ENCODE measurements at places on chromosomes 5 and 9.

DNA sequence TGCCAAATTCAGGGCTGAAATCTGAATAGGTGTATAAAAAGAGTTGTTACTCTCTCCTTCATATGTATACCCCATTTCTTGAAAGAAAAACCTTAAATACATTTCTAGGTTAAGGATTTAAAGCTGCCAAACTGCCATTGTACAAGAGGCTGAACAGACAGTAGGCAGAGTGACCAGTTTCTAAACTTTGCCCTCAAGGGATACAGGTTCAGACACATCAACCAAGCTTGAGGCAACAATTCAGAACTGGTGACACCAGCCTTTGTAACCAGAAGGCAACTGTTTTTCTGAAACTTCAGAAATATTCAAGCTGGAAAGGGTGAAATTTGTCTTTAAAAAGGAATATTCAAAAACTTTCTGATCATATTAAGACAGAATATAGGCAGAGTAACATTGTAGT lies 47.5 kb downstream of the FAM114A2 start:
- no peak for DNase-seq

DNA sequence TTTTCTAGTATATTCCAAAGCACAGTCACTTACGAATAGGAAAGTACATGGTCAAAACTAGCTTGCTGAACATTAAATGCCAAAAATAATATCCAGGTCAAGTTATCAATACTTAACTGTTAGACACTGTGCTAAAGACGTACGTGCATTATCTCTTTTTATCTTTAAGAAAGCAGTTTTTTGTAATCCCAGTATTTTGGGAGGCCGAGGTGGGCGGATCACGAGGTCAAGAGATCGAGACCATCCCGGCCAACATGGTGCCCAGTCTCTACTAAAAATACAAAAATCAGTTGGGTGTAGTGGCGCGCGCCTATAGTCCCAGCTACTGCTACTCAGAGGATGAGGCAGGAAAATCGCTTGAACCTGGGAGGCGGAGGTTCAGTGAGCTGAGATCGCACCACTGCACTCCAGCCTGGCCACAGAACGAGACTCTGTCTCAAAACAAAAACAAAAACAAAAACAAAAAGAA lies 2.7 kb upstream of the HSPA5 start:
- no peak for DNase-seq

DNA sequence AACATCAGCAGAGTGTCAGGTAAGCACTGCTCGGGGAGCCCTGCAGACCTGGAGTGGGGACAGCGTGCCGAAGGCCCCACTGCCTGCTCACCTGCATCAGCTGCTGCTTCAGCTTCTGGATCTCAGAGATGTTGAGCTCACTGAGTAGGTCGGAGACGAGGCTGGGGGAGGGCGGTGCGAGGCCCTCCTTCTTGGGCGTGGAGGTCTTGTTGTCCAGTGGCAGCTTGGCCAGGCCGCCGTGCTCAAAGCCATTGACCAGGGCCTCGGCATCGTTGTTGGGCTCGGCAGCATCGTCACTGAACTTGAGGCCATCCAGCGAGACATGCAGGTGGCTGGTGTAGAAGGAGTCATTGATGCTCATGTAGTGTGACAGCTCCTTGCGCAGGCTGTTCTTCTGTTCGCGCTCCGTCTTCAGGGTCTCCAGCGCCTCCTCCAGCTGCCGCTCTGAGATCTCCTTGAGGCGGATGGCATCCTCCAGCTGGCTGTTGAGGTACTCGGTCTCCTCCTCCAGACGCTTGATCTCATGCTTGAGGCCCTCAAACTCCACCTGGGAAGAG lies 44.3 kb downstream of the BICD2 start:
- DNase-seq: no peak

- DNase-seq: no peak
Measured at GRCh38 chr5:134148316-134148715, 28.4 kb downstream of the SKP1 start.

GRCh38 chr9:113219969-113220368 lies 1.1 kb downstream of the FKBP15 start:
- DNase-seq: no peak

DNA sequence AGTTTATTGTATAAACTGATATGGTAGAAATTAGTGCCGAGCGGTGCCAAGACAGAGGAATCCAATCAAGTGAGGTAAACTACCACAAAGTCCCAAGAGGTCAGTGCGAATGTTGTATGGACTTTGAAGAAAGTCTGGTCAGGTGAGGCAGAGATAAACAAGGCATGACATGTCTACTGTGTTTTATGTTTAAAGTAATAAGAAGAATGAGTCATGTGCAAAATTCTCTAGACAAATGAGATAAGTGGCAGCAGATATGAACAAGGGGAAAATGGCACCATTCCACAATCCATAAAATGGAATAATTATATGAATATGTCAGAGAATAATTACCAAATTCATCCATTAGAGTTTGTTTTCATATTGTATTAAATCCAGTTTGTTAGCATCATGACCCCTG lies 364.1 kb upstream of the CCNH start:
- DNase-seq: no peak

DNA sequence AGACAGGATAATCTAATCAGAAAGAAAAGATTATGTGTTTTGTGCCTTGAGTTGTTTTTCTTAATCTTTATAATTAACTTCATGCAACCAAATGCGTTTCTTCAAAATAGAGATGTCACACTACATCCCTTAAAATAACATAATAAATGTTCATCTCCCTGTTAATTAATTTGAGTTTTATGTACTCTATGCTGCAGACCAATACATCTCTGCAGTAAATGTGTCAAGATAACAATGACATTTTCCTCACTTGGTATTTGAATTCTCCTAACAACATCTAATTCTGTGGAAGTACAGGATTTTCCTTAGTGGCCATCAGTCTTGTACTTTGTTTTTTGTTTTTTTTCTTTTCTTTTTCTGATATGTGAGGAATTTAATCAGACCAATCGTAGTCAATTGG lies 279.2 kb upstream of the TYRP1 start:
- no peak for DNase-seq

DNA sequence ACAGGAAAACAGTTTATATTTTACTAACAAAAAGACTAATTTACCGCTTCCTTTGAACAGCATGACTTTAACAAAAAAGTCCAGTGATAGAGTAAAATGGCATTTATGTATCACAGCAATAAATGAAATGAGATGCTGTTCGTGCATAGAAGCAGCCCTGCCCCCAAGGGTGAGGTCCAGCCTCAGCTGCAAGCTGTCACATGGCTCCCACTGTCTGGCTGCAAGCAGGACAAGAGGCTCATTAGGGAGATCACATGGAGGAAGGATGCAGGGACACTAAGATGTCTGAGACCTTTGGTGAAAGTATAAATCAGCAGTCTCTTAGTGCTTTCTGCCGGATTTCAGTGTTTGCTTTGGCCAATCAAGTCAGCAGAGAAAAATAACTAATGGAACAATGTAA lies 23.0 kb downstream of the GDNF start:
- DNase-seq: no peak

DNA sequence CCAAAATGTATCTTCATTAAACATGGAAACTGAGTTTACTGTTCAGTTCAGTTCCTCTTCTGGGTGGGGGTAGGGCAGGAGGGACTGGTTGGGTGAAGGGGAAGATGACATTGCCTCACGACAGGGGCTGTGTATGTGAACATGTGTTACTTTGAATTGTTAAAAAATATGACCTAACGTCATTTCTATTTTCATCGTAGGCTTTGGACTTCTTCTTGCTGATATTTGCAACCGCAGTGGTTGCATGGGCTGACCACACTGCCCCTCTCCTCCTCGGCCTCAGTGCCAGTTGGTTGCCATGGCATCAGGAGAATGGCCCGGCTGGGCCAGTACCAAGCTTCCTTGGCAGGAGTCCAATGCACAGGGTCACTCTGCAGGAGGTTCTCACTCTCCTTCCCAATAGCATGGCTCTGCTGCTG lies 41.5 kb downstream of the HACD4 start:
- no peak for DNase-seq

DNA sequence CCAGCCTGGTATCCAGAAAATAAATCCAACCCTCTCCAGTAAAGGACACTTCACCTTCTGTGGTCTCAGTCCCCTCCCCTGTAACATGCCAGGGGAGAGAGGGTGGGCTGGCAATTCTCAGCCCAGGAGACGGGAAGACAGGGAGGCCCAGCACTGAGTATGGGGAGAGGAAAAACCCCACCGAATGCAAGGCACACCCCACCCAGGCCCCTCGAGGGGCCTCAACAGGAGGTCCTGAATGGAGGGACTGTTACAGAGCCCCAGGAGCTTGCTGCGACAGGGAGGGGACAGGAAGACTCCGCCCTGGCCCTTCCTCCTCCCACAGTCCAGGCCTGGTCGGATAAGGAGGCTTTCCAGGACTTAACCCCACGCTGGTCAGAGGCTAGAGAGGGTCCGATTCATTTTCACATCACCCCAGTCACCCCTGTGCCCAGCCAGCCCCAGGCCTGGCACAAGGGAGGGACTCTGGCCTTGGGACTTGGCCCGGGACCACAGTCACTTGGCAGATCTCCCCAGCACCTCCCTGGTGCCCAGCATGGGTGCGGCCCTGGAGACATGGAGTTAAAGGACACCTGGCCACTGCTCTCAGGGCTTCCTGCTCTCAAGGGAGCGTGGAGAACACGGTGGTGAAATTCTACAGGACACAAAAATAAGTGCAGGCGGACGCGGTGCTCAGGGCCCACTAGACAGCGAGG lies 44.9 kb upstream of the STXBP1 start:
- no peak for DNase-seq

DNA sequence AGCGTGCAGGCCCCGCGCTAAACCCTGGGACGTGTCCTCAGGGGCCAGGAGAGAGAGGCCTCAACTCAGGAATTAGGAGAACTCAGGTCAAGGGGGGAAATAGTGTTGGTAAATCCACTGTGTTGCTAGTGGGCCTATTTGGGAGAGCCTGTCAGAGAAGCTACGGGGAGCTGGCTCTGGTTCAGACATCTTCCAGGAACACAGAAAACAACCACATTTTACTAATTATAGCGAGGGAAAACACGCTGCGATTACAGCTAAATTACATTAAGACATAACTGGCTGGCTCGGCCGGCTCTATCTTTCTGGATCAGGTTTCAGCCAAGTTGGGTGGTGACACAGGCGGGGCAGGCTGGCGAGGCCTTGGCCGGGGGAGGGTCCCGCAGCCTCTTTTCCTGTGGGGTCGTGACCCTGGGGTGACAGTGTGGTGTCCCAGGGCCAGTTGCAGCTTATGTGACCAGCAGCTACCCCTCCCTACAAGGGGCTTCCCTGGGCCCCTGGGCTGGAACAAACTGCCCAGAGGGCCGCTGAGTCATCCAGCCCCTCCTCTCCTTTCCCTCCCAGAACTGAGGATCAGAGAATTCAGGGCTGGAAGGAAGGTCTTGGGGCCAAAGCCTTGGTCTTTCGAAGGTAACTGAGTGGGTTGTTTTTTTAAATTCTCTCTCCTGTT lies 75.1 kb downstream of the FGF18 start:
- no peak for DNase-seq

- no peak for DNase-seq
Measured at GRCh38 chr5:6291961-6292360, 86.4 kb downstream of the MED10 start.

DNA sequence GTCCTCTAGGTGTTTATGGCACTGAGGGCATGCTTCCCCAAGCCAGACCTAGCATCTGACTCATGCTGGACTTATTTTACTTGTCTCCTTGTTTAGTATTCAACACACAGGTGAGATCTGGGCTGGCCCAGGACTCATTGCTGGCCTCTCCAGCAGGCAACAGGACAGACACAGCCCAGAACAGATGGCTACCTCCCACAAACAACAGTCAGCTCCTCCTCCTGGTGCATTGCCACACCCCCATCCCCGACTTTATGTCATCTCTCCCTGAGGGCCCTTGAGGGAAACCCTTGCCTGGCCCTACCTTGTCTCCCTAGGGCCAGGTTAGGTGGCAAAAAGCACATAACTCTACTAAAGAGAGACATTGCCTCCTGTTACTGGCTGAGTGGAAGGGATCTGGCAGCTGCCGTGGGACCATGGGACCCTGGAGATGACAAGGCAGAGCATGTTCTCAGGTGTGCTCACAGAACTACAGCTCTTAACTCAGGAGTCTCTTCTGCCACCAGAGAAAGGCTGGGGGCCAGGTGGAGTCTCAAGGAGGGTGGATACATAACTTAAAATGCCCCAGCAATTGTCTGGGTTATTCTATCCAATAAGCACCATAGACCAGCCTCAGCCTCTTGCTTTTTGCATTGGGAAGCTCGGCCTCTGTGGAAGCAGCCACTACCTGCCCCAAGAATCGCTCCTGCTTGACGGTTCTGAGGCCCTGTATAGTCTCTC lies 2.3 kb downstream of the ACSL6 start:
- no peak for DNase-seq

DNA sequence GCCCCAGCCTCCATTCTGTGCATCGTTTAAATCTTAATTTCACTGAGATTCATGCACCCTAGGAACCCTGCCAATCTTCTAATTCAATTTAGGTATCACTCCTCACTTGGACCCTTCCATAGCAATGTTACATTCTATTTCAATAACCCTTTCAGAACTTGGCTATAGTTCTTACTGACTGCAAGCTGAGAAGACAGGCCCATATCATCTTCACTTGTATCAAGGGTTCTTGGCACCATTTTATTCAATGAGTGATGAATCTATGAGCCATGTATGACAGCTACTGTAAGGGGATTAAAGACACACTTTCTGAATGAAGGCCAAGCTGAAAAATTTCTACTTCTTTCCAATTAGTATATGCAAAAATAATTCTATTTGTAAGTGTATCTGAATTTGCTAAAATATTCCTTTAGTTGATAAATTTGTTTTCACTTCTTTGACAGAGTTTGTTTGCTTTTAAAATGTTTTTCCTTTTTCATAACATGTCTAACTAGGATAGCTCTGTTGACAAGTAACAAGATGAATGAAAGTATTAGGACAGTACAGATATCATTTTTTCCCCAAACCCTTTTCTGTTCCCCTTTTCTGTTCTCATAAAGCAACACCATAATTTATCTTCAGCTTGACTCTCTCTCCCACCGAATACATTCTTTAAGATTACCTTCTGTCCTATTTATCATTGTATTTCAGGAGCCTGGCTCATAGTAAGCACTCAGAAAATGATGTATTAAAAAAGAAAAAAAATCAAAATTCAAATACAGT lies 9.6 kb downstream of the ITGA2 start:
- no peak for DNase-seq

DNA sequence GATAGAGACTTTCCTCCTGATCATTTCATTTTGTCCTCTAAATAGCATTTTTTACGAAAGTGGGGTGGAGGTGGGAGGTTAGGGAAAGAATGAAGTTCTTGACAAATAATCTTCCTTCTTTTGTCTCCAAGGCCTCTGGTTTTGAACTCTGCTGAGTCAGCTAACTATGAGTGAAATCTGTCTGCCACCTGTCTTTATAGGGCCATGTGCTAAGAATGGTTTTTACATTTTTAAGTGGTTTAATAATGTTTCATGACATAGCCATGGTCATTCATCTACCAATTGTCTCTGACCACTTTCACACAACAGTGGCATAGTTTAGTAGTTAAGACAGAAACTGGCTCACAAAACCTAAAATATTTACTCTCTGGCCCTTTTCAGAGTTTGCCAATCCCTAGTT lies 7.6 kb downstream of the MAN2A1 start:
- no peak for DNase-seq

GRCh38 chr9:92642564-92642963 lies 27.4 kb downstream of the IPPK start:
- no peak for DNase-seq

- no peak for DNase-seq
Measured at GRCh38 chr5:77140350-77140749, 53.3 kb upstream of the ZBED3 start.

Data from central memory CD4-positive, alpha-beta T cell (primary cell).